ENCODE measurements at places on chromosomes 11 and 22.

DNA sequence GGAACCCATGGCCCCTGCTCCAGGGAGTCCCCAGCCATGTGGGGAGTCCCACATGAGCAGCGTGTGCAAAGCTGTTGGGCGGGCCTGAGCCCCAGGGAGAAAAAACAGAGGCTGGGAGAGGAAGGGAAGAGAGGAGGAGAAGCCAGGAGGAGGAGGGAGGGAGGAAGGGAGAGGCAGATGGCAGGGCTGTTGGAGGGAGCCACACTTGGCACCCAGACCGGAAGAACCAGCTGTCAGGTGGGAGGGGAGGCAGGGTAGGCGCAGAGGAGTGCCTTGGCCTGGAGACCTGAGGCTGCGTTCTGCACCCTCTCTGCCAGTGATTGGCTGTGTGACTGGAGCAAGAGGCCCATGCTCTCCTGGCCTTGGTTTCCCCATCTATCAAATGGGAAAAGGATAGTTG lies 6.7 kb downstream of the SYNGR1 start:
- DNase-seq: no peak

GRCh38 chr11:16512198-16512898 lies 156.0 kb upstream of the SOX6 start:
- no peak for DNase-seq

GRCh38 chr11:83249972-83250593 lies 36.1 kb downstream of the CCDC90B start:
- DNase-seq: no peak

DNA sequence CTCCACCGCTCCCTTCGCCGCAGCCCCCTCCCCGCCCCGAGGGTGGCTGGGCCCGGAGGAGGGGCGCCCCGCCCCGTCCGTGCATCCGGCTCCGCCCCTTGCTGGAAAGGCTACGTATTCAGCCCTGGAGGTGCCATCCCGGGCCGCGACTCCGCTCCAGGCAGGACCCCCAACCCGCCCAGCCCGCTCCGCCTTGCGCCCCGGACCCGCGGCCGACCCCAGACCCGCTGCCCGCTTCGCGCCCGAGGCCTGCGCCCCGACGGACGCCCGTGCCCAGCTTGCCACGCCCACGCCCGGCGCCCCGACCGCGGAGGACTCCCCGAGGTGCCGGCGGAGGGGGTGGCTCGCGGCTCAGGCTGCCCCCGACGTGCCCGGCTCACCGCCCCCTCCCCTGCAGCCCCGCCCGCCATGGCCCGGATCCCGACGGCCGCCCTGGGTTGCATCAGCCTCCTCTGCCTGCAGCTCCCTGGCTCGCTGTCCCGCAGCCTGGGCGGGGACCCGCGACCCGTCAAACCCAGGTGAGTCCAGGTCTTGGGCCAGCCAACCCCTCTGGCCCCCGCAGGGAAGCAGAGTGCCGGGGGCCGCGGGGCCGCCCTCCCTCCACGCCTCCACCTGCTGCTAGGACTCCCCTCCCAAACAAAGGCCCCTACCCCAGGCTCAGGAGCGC lies at the start of gene ADM2:
Gene ADM2 (plus strand): TSS at position 104 of the 667 bp plus-strand sequence. CDS start 305 bp downstream, at position 409.
- DNase-seq: peak; percentile 39

DNA sequence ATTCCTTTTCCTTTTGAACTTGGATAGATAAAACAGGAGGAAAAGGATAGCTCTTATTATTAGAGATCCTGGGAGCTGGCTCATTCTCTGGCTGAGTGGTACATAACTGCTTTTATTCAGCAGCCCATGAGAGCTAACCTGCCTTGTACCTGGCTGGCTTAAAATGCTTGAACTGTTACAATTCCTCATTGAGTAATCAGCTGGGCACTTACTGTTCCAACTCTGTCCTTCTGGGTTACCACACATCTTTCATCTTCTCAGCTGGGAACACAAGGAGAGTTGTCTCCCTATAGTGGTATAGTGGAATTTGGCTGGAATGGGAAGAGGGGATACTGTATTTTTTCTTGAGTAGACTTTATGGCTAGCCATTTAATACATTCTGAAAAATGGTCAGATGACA lies 39.8 kb upstream of the SPTBN2 start:
- no peak for DNase-seq

DNA sequence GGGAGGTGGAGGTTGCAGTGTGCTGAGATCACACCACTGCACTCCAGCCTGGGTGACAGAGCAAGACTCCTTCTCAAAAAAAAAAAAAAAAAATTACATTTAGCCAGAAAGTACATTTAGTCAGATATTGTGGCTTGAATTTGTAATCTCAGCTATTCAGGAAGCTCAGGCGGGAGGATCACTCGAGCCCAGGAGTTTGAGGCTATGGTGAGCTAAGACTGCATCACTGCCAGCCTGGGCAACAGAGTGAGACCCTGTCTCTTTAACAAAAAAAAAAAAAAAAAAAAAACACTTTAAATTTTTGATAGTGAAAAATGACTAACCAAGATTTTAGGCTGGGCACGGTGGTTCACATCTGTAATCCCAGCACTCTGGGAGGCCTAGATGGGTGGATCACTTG lies 27.3 kb downstream of the MRTFA start:
- DNase-seq: no peak

Data from stimulated activated CD8-positive, alpha-beta memory T cell treated with anti-CD3 and anti-CD28 coated beads, Interleukin-4, amount 100 ng/mL, for 1 hour (primary cell).